ENCODE measurements at places on chromosomes 5 and 9. TPM values are rescaled to one million over a fixed set of nuclear protein-coding genes. Genes with fewer than 3 reads are reported as not detected.

The SLCO6A1 gene
- not detected for total RNA-seq

The STOML2 gene
- total RNA-seq = 123 TPM

The GFI1B gene
- not detected for total RNA-seq

The SARDH gene
- total RNA-seq = 4.6 TPM

The SLF1 gene
- 1.3 TPM for total RNA-seq

The ACOT12 gene
- 0.17 TPM for total RNA-seq

The TNFSF15 gene
- total RNA-seq = 0.09 TPM

The STKLD1 gene
- total RNA-seq = 0.95 TPM

The NUTM2F gene
- total RNA-seq = not detected

All from bronchial smooth muscle cell (primary cell).